ENCODE measurements at places on chromosomes 3 and 15. TPM values are rescaled to one million over a fixed set of nuclear protein-coding genes. Genes with fewer than 3 reads are reported as not detected.

GRCh38 chr15:89936051-89936785, 23.5 kb upstream of the ARPIN start:
- no peak overlapping the region for H3K27ac ChIP-seq
- no peaks in the 10 kb centered on the region for H3K36me3 ChIP-seq
- H3K27me3 ChIP-seq: no peaks in the 10 kb centered on the region
- no peaks in the 10 kb centered on the region for H3K4me1 ChIP-seq
- no peak overlapping the region for H3K4me3 ChIP-seq

Gene STXBP5L
- 12.2 TPM for total RNA-seq

DNA sequence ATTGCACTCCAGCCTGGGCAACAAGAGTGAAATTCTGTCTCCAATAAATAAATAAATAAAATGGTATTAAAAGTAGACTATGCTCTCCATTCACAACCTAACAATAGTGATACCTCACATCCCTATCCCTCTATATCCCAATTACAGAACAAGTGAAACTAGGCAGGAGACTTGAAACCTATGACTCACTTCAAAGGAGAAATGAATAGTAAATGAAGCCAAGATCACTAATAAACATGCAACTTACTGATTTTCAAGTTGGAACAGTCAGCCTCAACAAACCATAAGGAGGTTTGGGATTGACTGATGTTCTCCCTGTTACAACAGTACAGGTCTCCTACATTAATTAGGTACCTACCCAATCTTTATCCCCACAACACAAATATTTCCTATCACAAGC, 103.4 kb downstream of the GSK3B start:
- DNase-seq: no peak
- no peaks in the 10 kb centered on the region for H3K36me3 ChIP-seq
- no peaks in the 10 kb centered on the region for H3K4me1 ChIP-seq
- no peak overlapping the region for H3K27ac ChIP-seq

Gene PARP6
- total RNA-seq: 59.2 TPM

DNA sequence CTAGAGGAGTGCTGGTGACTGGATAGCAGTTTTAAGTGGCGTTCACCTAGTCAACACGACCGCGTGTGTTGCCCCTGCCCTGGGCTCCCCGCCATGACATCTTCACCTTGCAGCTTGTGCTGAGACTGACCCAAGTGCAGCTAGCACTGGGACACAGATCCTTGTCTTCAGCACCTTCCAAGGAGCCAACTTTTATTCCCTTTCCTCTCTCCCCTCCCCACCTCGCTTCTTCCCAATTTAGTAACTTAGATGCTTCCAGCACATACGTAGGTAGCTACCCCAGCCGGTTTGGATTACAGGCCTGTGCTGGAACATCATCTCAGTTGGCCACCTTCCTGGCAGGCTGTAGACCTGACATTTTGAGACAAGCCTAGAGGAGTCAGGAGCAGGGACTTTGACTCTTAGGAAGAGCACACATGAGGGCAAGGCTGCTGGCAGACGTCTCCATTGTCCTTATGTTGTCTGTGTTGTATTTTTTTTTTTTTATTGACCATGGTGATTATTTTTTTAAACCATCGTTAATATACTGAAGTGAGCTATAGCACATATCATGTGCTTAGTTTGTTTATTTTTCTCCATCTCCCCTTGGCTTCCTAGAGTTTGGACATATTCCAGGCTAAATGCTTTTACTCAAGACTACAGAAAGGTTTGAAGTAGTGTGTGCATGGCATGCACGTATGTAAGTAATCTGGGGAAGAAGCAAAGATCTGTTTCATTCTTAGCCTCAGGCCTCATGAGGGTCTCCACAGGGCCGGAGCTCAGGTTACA, 61.1 kb downstream of the AAGAB start:
- H3K27ac ChIP-seq: peak overlapping the region; percentile 68
- H3K4me1 ChIP-seq: peaks cover 54% of the 10 kb centered on the region
- no peak overlapping the region for H3K4me3 ChIP-seq
- H3K27me3 ChIP-seq: no peaks in the 10 kb centered on the region

- peaks cover 3% of the 10 kb centered on the region for H3K4me1 ChIP-seq
- H3K4me3 ChIP-seq: no peak overlapping the region
- H3K27me3 ChIP-seq: no peaks in the 10 kb centered on the region
- peak overlapping the region; percentile 75 for H3K27ac ChIP-seq
These were observed 50.8 kb upstream of the CTDSPL start for GRCh38 chr3:37810848-37811247.

Gene TMEM207
- total RNA-seq: not detected

GRCh38 chr3:106725566-106725965, 651.7 kb upstream of the CCDC54 start:
- DNase-seq: no peak
- H3K4me3 ChIP-seq: no peak overlapping the region
- no peak overlapping the region for H3K27ac ChIP-seq
- H3K27me3 ChIP-seq: no peaks in the 10 kb centered on the region

DNA sequence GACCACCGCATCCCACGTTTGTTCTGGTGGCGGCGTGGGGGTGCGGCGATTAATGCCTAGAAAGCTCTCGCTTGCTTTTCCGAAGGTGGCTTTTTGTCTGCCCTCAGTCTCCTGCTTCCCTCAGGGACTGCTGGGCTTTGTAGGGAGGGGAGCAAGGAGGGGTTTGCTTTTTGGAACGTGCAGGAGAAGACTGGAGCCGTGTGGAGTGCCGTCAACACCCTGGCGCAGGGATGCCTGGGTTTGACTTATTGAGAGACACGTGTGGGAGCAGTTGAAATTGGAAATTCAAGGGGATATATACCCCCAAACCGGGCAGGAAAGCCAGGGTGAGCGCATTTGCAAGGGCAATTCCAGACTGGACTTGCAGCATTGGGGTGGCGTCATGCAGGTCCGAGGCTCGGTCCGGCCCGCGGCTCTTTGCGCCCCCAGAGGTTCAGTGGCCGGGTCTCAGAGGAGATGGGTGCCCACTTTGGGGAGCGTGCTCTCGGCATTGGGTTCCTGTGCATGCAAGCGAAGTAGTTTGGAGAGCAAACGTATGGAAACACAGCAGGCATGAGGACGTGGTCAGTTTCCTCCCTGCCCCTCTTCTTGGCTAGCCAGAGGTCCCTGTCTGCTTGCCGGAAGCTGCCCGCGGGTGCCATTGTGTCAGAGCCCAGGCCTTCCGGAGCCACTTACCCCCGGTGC, 2.1 kb downstream of the EPHB1 start:
- peaks cover 5% of the 10 kb centered on the region for H3K27me3 ChIP-seq
- no peaks in the 10 kb centered on the region for H3K4me1 ChIP-seq
- H3K36me3 ChIP-seq: no peaks in the 10 kb centered on the region
- H3K4me3 ChIP-seq: peak overlapping the region; percentile 57
- no peak for DNase-seq

Gene ZNF660
- 3.3 TPM for total RNA-seq

DNA sequence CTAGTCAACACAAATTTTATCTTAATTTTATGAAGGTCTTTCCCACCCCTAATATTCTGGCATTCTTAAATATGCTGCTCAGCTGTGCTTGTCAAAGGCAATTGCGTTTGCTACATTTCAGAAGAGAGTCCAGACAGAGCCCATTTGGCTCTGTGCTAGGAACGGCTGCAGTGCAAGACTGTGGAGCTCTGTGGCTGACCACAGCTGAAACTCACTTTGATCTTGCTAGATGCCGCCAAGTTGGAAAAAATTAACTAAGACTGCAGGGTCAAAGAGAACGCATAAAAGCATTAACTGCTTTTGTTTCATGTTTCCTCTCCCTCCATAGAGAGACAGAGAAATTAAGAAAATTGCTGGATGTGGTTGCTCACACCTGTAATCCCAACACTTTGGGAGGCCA, 7.6 kb upstream of the PPP1R2 start:
- H3K4me1 ChIP-seq: peaks cover 6% of the 10 kb centered on the region
- H3K27me3 ChIP-seq: no peaks in the 10 kb centered on the region
- H3K27ac ChIP-seq: no peak overlapping the region
- no peaks in the 10 kb centered on the region for H3K36me3 ChIP-seq

DNA sequence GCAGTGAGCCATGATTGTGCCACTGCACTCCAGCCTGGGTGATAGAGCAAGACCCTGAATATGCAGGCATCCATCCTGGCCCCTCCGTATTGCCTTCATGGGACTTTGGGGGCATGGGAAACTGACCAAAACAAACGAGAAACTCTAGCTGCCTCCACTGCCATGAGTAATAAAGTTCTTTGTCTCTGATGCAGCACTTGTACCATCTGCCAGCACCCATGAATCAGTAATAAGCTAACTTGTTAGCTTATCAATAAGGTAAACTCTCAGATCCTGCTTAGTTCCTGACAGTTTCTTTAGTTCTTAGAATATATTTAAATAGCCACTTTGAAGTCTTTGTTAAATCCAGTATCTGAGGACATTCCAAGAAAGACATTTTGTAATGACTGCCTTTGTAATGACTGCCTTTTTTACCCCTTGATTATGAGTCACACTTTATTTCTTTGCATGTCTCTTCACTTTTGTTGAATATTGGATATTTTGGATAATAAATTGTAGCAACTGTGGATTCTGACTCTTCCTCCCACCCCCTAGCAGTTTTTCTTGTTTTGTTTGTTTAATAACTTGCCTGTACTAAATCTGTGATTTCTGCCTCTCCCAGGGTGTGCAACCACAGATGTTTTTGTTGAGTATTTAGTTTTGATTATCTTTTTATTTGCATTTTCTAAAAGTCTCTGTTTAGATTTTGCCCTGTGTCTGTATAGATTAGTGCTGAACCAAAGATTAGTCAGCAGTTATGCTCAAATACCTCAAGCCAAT, 136.9 kb downstream of the HCN4 start:
- H3K4me3 ChIP-seq: no peak overlapping the region
- no peaks in the 10 kb centered on the region for H3K27me3 ChIP-seq
- peaks cover 14% of the 10 kb centered on the region for H3K4me1 ChIP-seq
- H3K27ac ChIP-seq: no peak overlapping the region
